Stimulated activated CD4-positive, alpha-beta T cell treated with anti-CD3 and anti-CD28 coated beads, Interleukin-1b, Interleukin-23, amount 100 ng/mL, for 4 hours (primary cell): ENCODE measurements at places on chromosomes 11 and 22.

DNA sequence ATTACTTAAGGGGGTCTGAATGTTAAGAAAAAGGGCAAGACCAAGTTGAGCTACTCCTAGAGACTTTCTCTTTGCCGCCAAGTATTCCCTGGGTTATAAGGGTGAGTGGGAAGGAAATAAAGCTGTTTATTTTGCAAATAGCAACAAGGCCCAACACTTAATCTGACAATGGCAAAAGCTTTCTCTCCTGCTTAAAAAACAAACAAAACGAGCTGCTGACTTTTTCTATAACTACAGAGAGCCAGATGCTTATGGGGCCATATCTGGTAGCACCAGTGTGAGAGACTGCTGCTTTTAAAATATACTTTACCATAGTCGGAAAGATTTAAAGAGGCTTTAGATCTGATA lies 2.3 kb upstream of the KDM2A start:
- no peak for DNase-seq

- no peak for DNase-seq
Observed at GRCh38 chr22:27475548-27475897, 326.0 kb downstream of the MN1 start.

DNA sequence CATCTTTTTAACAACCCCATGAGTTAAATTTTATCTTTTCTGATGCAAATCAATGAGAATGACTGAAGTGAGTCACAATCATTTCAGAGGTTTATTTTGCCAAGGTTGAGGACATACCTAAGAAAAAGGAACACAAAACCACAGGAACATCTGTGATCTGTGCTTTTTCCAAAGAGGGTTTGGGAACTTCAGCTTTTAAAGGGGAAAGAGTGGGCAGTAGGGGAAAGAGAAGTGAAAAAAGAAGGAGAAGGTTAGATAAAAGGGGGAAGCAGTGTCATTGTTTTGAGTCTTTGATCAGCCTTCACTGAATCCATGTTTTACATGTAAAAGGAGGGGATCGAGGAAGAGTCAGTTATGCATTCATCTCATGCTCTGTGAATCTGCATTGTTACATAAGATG lies 45.3 kb upstream of the SPON1 start:
- DNase-seq: no peak

DNA sequence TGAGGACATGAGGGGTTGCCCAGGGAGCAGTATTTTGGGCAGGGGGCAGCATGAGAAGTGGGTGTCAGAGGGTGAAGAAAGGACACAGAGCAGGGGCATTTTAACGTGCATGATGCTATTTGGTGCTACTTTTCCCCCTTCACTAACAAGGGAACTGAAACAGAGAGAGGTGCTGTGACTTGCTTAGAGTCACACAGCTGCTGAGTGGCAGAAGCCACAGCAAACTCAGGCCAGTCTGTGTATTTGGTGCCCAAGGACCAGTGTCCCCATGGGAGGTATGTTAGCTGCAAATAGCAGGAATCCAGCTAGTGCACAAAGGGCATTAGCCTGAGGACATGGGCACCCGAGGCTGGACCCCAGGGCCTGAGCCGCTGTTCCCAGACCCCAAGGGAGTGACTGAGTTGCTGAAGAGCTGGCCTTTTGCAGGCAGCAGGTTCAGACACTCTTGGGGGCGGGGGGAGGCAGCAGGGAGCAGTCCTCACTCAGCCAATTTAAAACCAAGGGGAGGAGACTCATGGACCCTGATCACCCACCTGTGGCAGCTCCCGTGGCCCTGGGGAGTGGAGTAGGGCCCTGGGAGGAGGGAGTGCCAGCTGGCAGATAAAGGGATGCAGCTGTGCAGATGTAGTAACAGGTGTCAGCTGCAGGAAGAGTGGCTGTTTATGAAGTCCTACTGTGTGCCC lies 14.6 kb downstream of the PARVG start:
- no peak for DNase-seq

- no peak for DNase-seq
Observed at GRCh38 chr22:37358386-37358785, 68.9 kb downstream of the ELFN2 start.

GRCh38 chr22:38504731-38505540 lies 1.2 kb downstream of the DDX17 start:
- peak; percentile 26 for DNase-seq

DNA sequence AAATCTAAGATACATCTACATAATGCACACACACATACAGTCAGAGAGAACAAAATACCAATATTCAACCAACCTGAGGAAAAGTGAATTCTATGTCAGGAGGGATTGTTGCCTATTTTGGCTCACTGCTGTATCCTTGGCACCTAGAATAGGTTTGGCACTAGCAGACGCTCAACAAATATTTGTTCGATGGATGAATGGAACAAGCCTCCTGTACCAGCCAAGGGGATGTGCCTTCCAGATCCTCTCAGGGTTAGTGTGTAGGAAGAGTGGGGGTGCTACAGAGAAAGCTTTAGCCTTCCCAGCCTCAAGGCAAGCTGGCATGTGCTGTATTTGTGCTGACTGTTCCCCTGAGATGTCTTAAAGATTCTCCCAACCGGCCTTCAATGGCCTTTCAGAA lies 23.3 kb upstream of the POU2AF1 start:
- DNase-seq: no peak

DNA sequence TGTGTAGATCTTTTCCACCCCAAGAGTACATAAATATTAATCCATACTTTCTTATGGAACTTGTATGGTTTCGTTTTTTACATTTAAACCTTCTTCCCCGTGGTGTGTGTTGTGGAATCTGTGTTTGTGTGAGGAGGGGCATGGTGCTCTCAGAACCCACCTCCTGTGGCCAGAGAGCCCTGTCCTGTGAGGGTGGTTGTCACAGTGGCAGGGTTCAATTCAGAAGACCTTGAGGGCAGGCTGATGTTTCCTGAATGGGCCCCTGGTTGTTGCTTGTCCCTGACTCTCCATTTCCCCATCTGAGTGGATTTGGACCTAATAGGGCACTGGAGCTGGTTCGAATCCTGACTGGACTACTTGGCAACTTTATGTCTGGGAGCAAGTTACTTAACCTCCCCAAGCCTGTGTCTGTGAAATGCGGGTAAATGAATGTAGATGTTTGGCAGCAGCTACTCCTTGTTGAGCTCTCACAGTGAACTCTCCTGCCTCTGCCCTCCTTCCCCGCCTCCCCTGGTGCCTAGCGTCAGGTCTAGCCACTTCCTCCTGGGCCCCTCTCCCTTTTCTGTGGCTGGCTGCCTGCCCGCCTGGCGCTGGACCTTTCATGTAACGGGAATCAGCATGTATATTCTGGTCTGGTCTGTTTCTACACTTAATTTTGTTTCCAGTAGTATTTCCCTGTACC lies 7.3 kb downstream of the NEAT1 start:
- no peak for DNase-seq
